ENCODE measurements at places on chromosomes 2 and 18.

GRCh38 chr2:189177251-189177840 is 2.2 kb downstream of the COL5A2 start:
- no peak for DNase-seq

- DNase-seq: no peak
These were observed 83.5 kb downstream of the SKA1 start for GRCh38 chr18:50458366-50458765.

- no peak for DNase-seq
These were observed 235.8 kb upstream of the RAB12 start for GRCh38 chr18:8373486-8373885.

DNA sequence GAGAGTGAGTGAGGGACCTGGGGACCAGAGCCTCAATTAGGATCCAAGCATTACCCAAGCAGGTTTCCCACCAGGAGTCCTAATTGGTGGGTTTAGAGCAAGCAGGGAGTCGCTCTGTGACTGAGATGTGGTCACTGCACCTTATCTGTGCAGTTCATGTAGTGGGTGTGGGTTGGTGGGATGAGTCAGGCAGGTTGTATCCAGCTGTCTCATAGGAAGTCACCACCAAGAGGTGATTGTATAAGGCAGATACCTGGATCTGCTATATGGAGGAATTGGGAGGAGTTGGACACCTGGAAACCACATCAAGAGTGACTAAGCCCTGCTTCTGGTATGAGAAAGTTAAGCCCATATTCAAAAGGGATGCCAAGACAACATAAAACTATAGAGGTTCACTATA is 106.8 kb downstream of the ARHGAP28 start:
- DNase-seq: no peak

DNA sequence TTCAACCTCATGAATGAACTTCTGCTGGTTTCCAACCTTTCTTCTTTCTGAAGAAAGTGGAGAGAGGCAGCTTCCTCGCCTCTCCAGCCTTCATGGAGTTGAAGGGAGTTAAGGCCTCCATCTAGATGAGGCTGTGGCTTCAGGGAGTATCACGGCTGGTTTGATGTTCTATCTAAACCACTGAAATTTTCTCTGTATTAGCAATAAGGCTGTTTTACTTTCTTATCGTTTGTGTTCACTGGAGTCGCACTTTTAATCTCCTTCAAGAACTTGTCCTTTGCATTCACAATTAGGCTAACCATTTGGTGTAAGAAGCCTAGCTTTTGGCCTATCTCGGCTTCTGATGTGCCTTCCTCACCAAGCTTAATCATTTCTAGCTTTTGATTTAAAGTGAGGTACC is 19.9 kb upstream of the CTDP1 start:
- no peak for DNase-seq

- no peak for DNase-seq
These were observed 201.7 kb downstream of the MREG start for GRCh38 chr2:215811409-215812345.

- no peak for DNase-seq
These were observed 193.0 kb upstream of the CYP26B1 start for GRCh38 chr2:72340665-72341064.

DNA sequence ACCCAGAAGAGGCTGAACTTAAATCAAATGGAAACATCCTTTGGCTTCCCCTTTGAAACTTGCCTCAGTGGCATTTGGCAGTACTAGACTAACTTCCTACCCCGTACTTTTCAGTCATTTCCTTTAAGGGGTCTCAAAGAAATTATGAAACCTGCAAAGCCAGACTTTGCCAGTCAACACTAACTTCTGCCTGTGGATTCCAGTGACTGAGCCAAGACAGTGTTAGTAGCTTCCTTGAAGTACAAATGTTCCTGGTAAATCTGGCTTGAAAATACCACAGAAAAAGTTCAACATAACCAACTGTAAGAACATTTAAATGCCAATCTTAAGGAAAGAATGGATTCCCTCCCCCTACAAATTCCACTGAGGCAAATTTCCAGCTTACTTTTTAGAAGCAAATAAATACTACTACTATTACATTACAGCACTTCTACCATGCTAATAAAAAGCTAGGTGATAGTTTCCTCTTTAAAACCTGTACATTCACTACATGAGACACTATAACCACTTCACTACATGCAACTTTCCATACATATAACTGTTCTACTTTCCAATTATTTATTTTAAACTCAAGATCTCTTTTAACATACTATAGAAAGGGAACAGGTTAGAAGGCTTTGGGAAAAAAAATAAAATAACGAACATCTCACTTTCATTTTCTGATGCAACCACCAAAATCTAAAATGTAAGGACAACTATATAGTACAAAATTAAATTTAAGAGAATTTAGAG is 2.4 kb downstream of the PELI1 start:
- no peak for DNase-seq

GRCh38 chr2:88126772-88127637 is 857 bp downstream of the FABP1 start:
- no peak for DNase-seq

- DNase-seq: no peak
These were observed 42.0 kb downstream of the EHD3 start for GRCh38 chr2:31275976-31276375.

DNA sequence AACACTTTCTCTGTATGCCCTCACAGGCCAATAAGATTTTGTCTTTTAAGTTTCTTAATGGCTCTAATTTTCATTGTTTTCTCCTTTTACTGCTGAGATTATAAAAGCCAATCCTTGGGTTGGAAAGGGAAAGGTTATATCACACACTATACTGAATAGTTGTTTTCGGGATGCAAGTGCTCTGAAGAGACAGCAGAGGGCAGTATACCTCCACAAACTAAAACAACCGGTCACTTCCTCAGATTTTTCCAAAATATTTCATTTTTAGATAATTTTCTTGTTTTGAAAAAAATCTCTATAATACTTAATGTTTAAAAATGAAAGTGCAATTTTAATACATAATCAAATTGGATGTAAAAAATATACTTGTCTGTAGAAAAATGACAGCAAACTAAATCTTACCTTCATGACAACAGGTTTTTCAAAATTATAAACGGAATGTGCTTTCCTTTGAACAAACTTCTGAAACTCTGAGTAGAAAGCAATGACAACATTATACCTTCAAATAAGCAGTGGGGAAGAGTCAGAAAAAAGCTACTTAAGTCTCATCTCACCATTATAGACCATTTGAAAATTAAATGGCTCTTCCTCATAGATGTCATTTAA is 82.7 kb downstream of the ORC4 start:
- DNase-seq: no peak

DNA sequence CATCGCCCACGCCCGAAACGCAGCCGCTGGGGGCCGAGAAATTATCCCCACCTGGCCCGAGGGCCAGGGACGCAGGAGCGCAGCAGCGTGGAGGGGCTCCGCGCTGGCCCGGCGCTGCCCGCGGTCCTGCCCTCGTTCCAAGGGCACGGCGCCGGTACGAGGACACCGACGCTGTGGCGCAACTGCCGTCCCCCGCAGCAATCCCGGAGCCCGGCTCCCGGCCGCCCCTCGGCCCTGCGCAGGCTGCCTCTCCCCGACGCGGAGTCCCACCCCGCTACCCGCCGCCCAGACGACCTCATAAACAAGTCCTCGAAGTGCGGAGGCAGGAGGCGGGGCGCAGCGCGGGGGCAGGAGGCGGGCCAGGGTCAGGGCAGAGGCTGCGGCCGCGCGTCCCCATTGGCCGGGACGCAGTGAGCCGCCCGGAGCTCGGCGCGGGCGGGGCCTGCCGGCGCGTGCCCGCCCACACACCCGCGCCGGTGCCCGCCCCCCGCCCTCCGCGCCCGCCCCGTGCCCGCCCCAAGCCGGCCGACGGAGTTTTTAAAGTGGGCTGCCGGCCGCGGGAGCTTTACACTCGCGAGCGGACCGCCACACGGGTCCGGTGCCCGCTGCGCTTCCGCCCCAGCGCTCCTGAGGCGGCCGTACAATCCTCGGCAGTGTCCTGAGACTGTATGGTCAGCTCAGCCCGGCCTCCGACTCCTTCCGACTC is at the start of gene EPAS1:
Gene EPAS1, plus strand, starts transcription at position 568 of the 706 bp plus-strand sequence. CDS start 505 bp downstream, outside the sequence.
- DNase-seq: peak; percentile 79

GRCh38 chr2:160042054-160042453 is 20.4 kb downstream of the PLA2R1 start:
- DNase-seq: no peak

- DNase-seq: no peak
These were observed 235.4 kb downstream of the CELF4 start for GRCh38 chr18:37330173-37330572.

- DNase-seq: no peak
These were observed 10.4 kb upstream of the LRRFIP1 start for GRCh38 chr2:237616734-237617586.

- DNase-seq: no peak
These were observed 101.3 kb downstream of the LOXHD1 start for GRCh38 chr18:46555724-46556123.

DNA sequence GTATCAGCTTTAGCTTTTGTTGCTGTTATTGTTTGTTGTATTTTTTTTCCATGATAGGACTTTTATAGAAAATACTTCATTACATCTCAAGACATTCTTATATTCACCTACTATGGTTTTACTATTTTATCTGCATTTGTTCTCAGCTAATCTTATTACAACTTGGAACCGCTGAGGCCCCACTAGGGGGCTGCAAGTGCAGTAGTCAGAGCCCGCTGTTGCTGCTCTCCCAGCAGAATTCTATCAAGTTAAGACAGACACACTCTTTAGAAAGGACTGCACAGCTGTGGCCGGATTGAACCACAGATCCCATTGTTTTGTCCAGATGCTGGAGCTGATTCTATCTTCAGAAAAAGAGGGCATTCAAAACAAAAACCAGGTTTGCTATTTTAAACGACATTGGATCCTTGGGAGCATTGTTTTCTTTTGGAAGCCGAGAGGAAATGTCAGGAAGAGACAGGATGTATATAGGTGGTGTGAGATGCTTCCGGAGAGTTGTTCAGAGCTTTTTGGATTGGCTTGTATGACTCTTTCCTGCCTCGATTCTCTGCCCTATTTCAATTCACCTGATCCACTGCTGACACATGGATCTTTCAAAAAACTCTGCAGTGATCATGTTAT is 105.7 kb upstream of the GAREM1 start:
- DNase-seq: no peak

- DNase-seq: no peak
These were observed 34.3 kb downstream of the GPC1 start for GRCh38 chr2:240469740-240470139.

- DNase-seq: no peak
These were observed 28.2 kb downstream of the HS1BP3 start for GRCh38 chr2:20622731-20623130.

DNA sequence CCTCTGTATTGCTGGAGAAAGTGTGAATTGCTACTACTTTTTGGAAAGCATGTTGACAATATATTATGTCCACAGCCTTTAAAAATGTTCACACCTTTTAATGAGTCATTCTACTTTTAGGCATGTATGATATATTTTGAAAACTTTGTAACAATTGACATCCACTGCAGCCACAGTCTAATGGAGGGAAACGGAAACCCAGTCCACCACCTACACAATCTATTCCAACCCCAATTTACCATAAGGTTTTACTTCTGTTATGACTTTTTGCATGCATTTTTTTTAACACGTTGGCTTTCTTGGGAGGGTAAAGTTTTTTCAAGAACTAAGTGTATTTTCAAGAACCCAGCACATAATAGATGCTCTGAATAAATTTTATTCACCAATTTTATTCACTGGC is 38.5 kb upstream of the ATP8B1 start:
- no peak for DNase-seq

DNA sequence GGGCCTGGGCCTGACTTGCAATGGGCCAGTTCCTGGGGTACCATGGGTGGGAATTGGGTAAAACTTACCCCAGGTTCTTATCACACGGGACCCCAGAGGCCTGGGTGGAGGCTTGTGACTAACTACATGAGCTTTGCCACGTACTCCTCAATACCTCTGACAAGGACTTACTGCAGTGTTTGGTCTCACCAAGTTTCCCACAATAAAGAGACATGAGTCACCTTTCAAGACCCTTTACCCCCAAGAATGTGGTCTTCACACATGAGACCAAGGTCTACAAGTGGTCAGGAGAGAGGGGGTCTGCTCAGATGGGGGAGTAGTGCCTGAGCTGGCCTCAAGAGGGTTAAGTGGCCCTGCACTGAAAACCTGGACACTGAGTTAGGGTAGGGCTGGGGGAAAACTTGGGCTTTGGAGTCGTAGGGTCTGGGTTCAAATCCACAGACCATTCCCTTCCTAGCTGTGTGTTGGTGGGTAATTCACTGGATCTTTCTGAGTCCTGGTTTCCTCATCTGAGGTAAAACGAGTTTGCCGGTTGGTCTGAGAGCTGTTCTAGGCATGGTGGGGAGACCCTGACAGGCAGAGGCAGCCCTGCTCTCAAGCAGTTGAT is 2.0 kb upstream of the GNLY start:
- no peak for DNase-seq

DNA sequence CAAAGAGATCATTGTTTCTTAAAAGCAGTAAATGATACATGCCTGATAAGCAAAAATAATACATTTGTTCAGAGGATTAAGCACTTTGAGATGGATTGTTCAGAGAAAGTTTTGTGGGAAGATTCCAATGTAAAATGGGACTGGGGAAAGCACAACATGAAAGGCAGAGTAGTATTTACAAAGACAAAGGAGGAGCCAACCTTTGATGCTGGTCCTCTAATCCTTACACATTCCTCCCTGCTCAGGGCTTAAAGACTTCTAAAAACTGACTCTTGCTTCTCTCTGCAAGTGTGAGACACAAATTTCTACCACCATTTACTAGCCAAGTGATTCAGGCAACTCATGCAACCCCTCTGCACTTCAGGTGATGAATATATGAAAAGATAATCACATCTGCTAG is 47.2 kb upstream of the REG3G start:
- DNase-seq: no peak

DNA sequence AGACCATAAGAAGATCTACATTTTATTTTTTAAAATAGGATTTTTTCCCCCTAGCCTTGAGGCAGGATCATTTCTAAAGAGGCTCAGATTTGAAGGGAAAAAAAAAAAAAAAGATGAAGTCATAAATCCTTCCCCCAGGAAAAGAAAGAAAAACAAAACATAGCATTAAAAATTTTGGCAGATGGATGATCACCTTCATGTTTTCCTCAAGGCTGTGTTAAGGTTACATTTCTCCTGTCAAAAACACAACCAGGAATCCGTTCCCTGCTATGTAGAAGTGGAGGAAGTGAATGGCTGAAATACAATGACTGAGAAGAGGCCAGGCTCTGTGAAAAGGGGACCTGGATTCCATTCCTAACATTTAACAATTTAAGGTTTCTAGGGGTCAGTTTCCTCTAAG is 56.2 kb downstream of the EPHA4 start:
- no peak for DNase-seq

GRCh38 chr2:61658841-61659780 is 121.0 kb upstream of the XPO1 start:
- DNase-seq: no peak

- no peak for DNase-seq
These were observed 152.9 kb upstream of the MEIS1 start for GRCh38 chr2:66281980-66282379.

GRCh38 chr2:230131366-230131765 is 62.6 kb upstream of the SLC16A14 start:
- DNase-seq: no peak

All from cortex of kidney (tissue), 1 donor.